Activated T-helper 1 cell treated with anti-CD3 and anti-CD28 coated beads, Interleukin-12 subunit alpha, Interleukin-12 subunit beta, Interleukin-2, Interleukin-4 antibody, amounts not matched to agents 30 ng/mL and 10 ng/mL and 1 ng/mL, durations not matched to agents 14 hours and 24 hours and 36 hours (primary cell): ENCODE measurements at places on chromosomes 7 and 10. TPM values are rescaled to one million over a fixed set of nuclear protein-coding genes. Genes with fewer than 3 reads are reported as not detected.

GRCh38 chr7:146956321-146956720 lies 839.7 kb downstream of the CNTNAP2 start:
- no peak overlapping the region for H3K27ac ChIP-seq
- H3K4me3 ChIP-seq = no peak overlapping the region
- DNase-seq = no peak
- no peaks in the 10 kb centered on the region for H3K27me3 ChIP-seq
- H3K36me3 ChIP-seq = no peaks in the 10 kb centered on the region

DNA sequence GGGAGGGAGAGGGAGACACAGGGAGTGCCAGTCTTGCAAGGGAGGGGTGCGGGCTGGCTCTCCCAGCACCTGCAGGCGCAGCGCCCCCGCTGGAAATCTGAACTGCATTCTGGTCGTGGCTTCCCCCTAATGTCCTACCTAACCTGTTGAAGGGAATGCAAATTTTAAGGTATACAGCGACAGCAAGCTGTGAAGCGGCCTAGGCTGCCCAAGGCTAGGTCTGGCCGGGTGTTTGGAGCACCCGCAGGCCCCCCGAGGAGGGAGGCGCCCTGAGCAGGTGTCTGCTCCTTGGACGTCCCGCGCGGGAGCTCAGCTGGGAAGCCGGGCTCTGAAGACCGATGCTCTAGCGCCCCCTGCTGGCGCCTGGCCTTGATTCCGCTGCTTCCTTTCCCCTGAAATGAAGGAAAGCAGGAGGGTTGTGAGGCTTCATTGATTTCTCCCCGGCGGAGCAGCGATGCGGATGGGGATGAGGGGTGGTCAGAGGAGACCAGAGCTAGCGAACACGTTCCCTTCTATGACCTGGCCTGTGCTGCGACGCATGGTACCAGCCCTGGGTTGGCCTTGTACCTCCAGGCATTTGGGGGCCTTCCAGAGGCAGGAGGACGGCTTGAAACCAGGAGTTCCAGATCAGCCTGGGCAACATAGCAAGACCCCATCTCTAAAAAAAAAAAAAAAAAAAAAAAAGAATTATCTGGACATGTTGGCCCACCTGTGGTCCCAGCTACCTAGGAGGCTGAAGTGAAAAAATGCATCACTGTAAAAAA lies 601.3 kb downstream of the GALNT17 start:
- H3K36me3 ChIP-seq = no peaks in the 10 kb centered on the region
- peak; percentile 32 for DNase-seq
- no peaks in the 10 kb centered on the region for H3K27me3 ChIP-seq
- H3K27ac ChIP-seq = no peak overlapping the region
- H3K4me3 ChIP-seq = no peak overlapping the region

DNA sequence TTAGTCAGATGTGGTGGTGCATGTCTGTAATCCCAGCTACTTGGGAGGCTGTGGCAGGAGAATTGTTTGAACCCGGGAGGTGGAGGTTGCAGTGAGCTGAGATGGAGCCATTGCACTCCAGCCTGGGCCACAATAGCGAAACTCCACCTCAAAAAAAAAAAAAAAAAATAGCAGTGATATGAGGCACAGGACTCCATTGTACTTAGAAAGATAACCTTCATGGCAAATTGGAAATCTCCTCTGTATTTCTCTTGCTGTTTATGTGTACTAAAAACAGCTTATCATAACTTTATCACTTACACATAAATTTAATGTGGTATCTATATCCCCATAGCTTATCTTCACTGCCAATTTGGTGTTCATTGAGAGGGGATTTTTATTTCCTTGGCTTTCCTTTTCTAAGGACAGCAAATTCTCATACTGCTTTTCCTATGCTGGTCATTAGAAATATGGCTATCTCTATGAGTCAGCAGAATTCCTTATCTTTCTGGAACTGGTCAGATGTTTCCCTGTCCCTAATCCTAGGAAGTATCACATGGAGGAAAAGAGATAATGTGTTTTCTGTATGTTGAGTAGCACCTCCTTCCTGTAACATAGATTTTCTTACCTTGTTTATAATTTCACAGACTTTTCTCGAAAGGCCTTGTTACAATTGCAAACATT lies 40.6 kb upstream of the ZEB1 start:
- H3K4me1 ChIP-seq = no peaks in the 10 kb centered on the region
- no peak overlapping the region for H3K4me3 ChIP-seq
- no peak for DNase-seq
- no peak overlapping the region for H3K27ac ChIP-seq
- H3K36me3 ChIP-seq = no peaks in the 10 kb centered on the region
- H3K27me3 ChIP-seq = peaks cover 3% of the 10 kb centered on the region

GRCh38 chr7:98168181-98168903 lies 42.9 kb upstream of the BHLHA15 start:
- no peaks in the 10 kb centered on the region for H3K4me1 ChIP-seq
- H3K4me3 ChIP-seq = no peak overlapping the region
- H3K36me3 ChIP-seq = no peaks in the 10 kb centered on the region
- no peaks in the 10 kb centered on the region for H3K27me3 ChIP-seq

- no peak for DNase-seq
- H3K27me3 ChIP-seq = no peaks in the 10 kb centered on the region
- peaks cover 6% of the 10 kb centered on the region for H3K4me1 ChIP-seq
- H3K4me3 ChIP-seq = no peak overlapping the region
Observed at GRCh38 chr7:116911801-116912200, 41.5 kb upstream of the ST7 start.

GRCh38 chr7:18103436-18104218 lies 76.0 kb upstream of the PRPS1L1 start:
- H3K27ac ChIP-seq = no peak overlapping the region
- no peaks in the 10 kb centered on the region for H3K4me1 ChIP-seq
- no peaks in the 10 kb centered on the region for H3K36me3 ChIP-seq
- no peak overlapping the region for H3K4me3 ChIP-seq

DNA sequence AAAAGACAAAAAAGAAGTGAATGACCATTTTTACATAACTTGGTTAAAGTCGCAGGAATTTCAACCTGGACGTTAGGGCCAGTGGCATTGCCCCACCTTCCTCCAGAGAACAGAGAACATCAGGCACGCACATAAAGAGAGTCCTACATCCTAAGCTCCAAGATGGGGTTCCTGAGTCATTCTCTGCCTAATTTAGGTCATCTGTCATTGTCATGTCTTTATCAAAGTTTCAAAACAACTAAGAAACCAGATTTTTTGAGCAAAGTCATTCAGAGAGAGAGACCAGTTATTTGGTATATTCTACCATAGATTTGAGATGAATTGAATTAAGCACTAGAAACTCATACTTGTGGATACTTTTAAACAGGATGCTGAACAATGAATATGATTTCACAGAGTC lies 241.7 kb downstream of the CALN1 start:
- DNase-seq = no peak
- H3K27ac ChIP-seq = no peak overlapping the region
- H3K36me3 ChIP-seq = no peaks in the 10 kb centered on the region

- no peak for DNase-seq
- no peaks in the 10 kb centered on the region for H3K4me1 ChIP-seq
- no peak overlapping the region for H3K27ac ChIP-seq
- no peak overlapping the region for H3K4me3 ChIP-seq
- peaks cover 12% of the 10 kb centered on the region for H3K36me3 ChIP-seq
Observed at GRCh38 chr10:24533981-24534380, 189.7 kb downstream of the ARHGAP21 start.

GRCh38 chr7:82173400-82174021 lies 270.1 kb downstream of the CACNA2D1 start:
- DNase-seq = no peak
- H3K36me3 ChIP-seq = no peaks in the 10 kb centered on the region
- H3K4me1 ChIP-seq = no peaks in the 10 kb centered on the region

DNA sequence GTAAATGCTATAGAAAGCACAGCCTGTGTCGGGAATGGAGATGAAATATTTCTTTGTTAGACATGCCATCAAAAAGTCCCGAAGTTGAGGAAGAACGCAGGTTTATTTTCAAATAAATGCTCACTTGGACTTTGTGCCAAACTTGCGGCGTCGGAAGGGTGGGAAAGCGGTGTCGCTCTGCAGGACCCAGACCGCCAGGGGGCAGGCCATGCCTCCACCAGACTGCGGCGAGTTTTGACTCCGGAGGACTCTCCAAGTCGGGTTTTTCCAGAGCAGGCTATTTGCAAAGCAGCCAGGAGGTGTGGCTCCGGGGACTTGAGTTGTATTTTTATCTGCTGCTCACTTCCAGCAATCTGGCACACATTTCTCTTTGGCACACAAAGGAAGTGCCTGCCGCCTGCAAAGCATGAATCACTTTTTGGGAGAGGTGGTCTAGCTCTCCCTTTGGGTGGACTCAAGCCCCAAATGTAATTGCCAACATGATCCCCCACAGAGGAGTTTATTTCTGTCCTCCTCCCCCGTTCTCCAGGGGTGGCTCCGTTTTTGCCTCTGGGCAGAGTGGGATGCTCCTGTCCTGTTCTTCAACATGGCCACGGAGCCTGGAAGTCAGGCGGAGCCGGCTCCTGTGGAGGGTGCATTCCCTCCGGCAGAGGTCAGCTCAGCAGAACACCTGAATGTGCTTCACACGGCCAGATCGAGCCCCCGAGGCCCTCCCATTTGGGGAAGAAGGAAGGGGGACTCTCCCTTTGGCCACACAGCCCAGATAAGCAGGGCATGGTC lies 82.3 kb upstream of the GPR26 start:
- H3K27ac ChIP-seq = no peak overlapping the region
- H3K36me3 ChIP-seq = no peaks in the 10 kb centered on the region
- DNase-seq = peak; percentile 5
- peaks cover 14% of the 10 kb centered on the region for H3K27me3 ChIP-seq

DNA sequence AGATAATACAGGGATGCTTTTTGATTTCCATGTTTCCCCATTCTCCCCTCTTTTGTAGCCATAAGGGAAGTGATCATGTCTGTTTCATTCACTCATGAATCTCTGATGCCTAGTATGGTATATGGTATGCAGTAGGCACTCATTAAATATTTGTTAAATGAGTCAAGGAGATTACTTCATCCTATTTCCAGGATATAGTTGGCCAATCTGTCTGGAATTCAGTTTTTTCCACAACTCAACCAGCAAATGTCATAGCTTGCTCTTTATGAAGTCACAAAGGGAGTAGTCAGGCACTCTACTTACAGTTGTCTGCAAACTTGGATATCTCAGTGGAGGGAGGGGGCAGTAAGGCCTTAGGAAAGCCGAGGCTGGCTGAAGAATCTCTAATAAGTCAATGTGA lies 853.6 kb downstream of the LRMDA start:
- H3K4me3 ChIP-seq = no peak overlapping the region
- no peaks in the 10 kb centered on the region for H3K27me3 ChIP-seq
- no peaks in the 10 kb centered on the region for H3K36me3 ChIP-seq
- no peak overlapping the region for H3K27ac ChIP-seq
- no peak for DNase-seq

DNA sequence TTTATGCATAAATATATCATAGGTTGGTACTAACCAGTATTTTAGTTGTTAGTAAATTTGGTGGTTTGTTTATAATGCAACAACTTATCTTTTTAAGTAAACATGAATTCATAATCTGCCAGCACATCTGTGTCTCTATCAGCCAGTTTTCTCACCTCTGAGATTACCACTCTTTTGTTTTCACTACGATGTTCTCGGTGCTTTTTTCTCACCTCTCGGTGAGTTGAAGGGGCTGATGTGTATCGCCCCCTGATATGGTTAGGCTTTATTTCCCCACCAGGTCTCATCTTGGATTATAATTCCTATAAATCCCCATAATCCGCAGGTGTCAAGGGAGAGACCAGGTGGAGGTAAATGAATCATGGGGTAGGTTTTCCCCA lies 114.1 kb downstream of the CAMK1D start:
- no peak overlapping the region for H3K27ac ChIP-seq
- no peak for DNase-seq
- H3K27me3 ChIP-seq = no peaks in the 10 kb centered on the region

GRCh38 chr10:60271319-60272040 lies 118.2 kb downstream of the ANK3 start:
- H3K4me1 ChIP-seq = no peaks in the 10 kb centered on the region
- H3K27ac ChIP-seq = no peak overlapping the region
- no peak overlapping the region for H3K4me3 ChIP-seq
- H3K27me3 ChIP-seq = no peaks in the 10 kb centered on the region
- H3K36me3 ChIP-seq = peaks cover 16% of the 10 kb centered on the region

- no peaks in the 10 kb centered on the region for H3K27me3 ChIP-seq
- no peak for DNase-seq
- H3K4me3 ChIP-seq = no peak overlapping the region
- H3K36me3 ChIP-seq = no peaks in the 10 kb centered on the region
- H3K27ac ChIP-seq = no peak overlapping the region
Observed at GRCh38 chr7:147774461-147774860, 816.1 kb upstream of the C7orf33 start.

DNA sequence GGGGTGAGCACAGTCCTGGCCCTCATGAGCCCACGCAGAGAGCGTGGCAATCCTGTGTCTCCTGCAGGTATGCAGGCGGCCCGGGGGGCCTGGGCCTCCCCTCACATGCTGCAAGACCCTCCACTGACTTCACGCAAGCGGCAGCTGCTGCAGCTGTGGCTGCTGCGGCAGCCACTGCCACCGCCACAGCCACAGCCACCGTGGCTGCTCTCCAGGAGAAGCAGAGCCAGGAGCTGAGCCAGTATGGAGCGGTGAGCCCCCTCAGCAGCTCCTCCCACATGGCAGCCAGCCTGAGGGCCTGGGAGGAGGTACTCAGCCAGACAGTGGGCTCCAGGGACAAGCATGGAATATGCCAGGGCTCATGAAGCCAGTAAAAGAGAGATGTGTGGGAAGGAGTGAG lies 8.7 kb downstream of the ZMIZ2 start:
- H3K4me1 ChIP-seq = peaks cover 15% of the 10 kb centered on the region
- DNase-seq = no peak
- H3K27ac ChIP-seq = no peak overlapping the region
- H3K36me3 ChIP-seq = peaks cover 17% of the 10 kb centered on the region
- no peaks in the 10 kb centered on the region for H3K27me3 ChIP-seq

GRCh38 chr7:124655990-124656389 lies 109.6 kb downstream of the GPR37 start:
- no peak for DNase-seq
- no peaks in the 10 kb centered on the region for H3K27me3 ChIP-seq
- no peaks in the 10 kb centered on the region for H3K4me1 ChIP-seq
- no peaks in the 10 kb centered on the region for H3K36me3 ChIP-seq
- H3K27ac ChIP-seq = no peak overlapping the region

- no peak for DNase-seq
- no peak overlapping the region for H3K4me3 ChIP-seq
- peaks cover 1% of the 10 kb centered on the region for H3K36me3 ChIP-seq
- H3K27me3 ChIP-seq = peaks cover 16% of the 10 kb centered on the region
- H3K27ac ChIP-seq = no peak overlapping the region
Observed at GRCh38 chr7:148681821-148682220, 16.9 kb upstream of the CUL1 start.

MARVELD1 gene
- total RNA-seq = 3.0 and 3.4 TPM in 2 replicates

TMEM140 gene
- total RNA-seq = 2.9 and 4.5 TPM in 2 replicates

CTAGE6 gene
- total RNA-seq = 0.93 TPM in 1 of 2 replicates, not detected in the other

AASS gene
- total RNA-seq = 1.0 TPM in 2 replicates

LIPM gene
- total RNA-seq = not detected in 2 replicates

ADCK2 gene
- 21.1 and 23.5 TPM in 2 replicates for total RNA-seq

EPHB6 gene
- total RNA-seq = 5.6 and 6.0 TPM in 2 replicates

PLEKHS1 gene
- 0.05 and 0.07 TPM in 2 replicates for total RNA-seq

GJD4 gene
- not detected in 2 replicates for total RNA-seq

ERLIN1 gene
- total RNA-seq = 16.6 and 19.4 TPM in 2 replicates
